Epithelial cell of alveolus of lung (primary cell): ENCODE measurements at places on chromosomes 3 and 15. TPM values are rescaled to one million over a fixed set of nuclear protein-coding genes. Genes with fewer than 3 reads are reported as not detected.

GREM1 gene
- total RNA-seq = 96.8 and 140 TPM in 2 replicates

IL5RA gene
- not detected in 2 replicates for total RNA-seq

MESP2 gene
- 1.0 and 2.0 TPM in 2 replicates for total RNA-seq

ADIPOQ gene
- not detected in 2 replicates for total RNA-seq

SLC27A2 gene
- 0.13 and 0.24 TPM in 2 replicates for total RNA-seq

UROC1 gene
- not detected in 2 replicates for total RNA-seq

PPIB gene
- 713 and 1,049 TPM in 2 replicates for total RNA-seq

CCDC54 gene
- total RNA-seq = not detected in 2 replicates

CFAP100 gene
- total RNA-seq = not detected in 2 replicates

TPRG1 gene
- total RNA-seq = 0.13 TPM in 1 of 2 replicates, not detected in the other

AP3B2 gene
- 0.26 and 3.0 TPM in 2 replicates for total RNA-seq

LIPC gene
- total RNA-seq = 0.08 TPM in 1 of 2 replicates, not detected in the other

TRPM1 gene
- not detected in 2 replicates for total RNA-seq

ZNF860 gene
- 0.52 and 1.5 TPM in 2 replicates for total RNA-seq

HSPBAP1 gene
- 4.8 and 12.0 TPM in 2 replicates for total RNA-seq

TLR9 gene
- total RNA-seq = not detected in 2 replicates

MCTP2 gene
- total RNA-seq = 2.2 TPM in 2 replicates

ATP13A5 gene
- not detected in 2 replicates for total RNA-seq

TEX55 gene
- total RNA-seq = not detected in 2 replicates

SLCO2A1 gene
- total RNA-seq = 2.3 and 4.0 TPM in 2 replicates

DUOX1 gene
- not detected in 2 replicates for total RNA-seq

AQR gene
- 19.9 and 22.0 TPM in 2 replicates for total RNA-seq

SLC35A5 gene
- total RNA-seq = 31.5 and 32.8 TPM in 2 replicates

CAND2 gene
- total RNA-seq = 5.0 and 5.7 TPM in 2 replicates

TGM5 gene
- not detected in 2 replicates for total RNA-seq

ROPN1 gene
- total RNA-seq = not detected in 2 replicates

NANOGP8 gene
- total RNA-seq = not detected in 2 replicates

SPSB4 gene
- 0.13 TPM in 1 of 2 replicates, not detected in the other for total RNA-seq

TERC gene
- total RNA-seq = 234 and 424 TPM in 2 replicates

CORO2B gene
- 8.5 and 11.9 TPM in 2 replicates for total RNA-seq

EFL1 gene
- 7.5 and 15.0 TPM in 2 replicates for total RNA-seq

CA12 gene
- 10.3 and 10.5 TPM in 2 replicates for total RNA-seq

ESYT3 gene
- total RNA-seq = under 0.01 TPM in 1 of 2 replicates, not detected in the other
